ENCODE measurements at places on chromosomes 11 and 22. TPM values are rescaled to one million over a fixed set of nuclear protein-coding genes. Genes with fewer than 3 reads are reported as not detected.

Gene SLC22A25
- not detected for total RNA-seq

Gene MPPED1
- not detected for total RNA-seq

Gene SLC43A3
- total RNA-seq: 110 TPM

Gene TENM4
- total RNA-seq: 0.23 TPM

Gene TBCEL
- total RNA-seq: 11.1 TPM

Gene SORL1
- 0.69 TPM for total RNA-seq

Gene SUSD2
- 7.4 TPM for total RNA-seq

Gene TRPC6
- total RNA-seq: not detected

Gene SLC5A1
- not detected for total RNA-seq

Gene KCNJ1
- total RNA-seq: not detected

Gene CASP1
- not detected for total RNA-seq

Gene SLCO2B1
- not detected for total RNA-seq

Gene PKDREJ
- not detected for total RNA-seq

Gene CBLIF
- not detected for total RNA-seq

Gene JAML
- not detected for total RNA-seq

Gene MAPK11
- 7.5 TPM for total RNA-seq

Gene MS4A3
- not detected for total RNA-seq

Gene CHADL
- total RNA-seq: 1.2 TPM

Gene CLTCL1
- 8.5 TPM for total RNA-seq

Gene CEP126
- 1.4 TPM for total RNA-seq

Gene MFNG
- 2.5 TPM for total RNA-seq

Gene MOGAT2
- total RNA-seq: not detected

All from A375 (cell line).